ENCODE measurements at places on chromosomes 2 and 18.

DNA sequence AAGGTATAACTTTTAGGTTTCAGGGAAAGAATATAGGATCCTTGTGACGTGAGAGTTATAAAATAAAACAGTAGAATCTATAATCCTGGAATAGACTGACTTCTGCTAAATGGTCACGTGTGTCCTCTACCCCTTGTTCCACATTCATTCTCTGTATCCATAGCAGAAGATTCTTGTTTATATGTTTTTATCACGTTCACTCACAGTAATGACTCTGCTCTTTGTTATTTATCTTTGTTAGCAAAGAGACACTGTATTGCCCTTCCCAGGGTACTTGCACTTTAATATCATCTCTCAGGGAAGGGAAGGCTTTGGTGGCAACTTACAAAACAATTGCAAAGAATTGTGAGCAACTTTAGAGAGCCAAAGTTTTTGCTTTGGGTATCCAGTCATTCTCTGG lies 206.2 kb upstream of the LRRTM1 start:
- no peak for DNase-seq

- no peak for DNase-seq
These were observed 115.7 kb upstream of the FHL2 start for GRCh38 chr2:105514576-105514975.

DNA sequence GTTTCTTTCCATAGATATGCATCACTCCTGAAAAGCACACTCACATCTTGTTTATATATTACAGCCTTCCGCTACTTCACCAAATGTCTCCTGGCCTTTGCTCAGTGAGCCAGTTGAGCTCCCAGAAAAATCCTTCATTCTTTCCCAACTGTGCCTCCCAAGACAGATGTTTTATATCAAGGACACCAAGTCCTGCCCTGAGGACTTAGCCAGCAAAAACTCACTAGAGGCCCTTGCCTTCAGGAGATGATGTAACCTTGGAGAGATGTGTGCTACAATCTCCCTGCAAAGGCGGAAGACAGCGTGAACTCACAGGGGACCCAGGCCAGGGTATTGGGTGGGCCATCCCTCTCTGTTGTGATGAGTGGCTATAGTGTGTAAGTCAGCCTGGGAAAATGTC lies 86.1 kb upstream of the CTAGE1 start:
- DNase-seq, result no peak

- DNase-seq, result no peak
These were observed 6.1 kb upstream of the CCDC102B start for GRCh38 chr18:68791801-68792200.

- no peak for DNase-seq
These were observed 50.3 kb upstream of the PKDCC start for GRCh38 chr2:41997561-41997960.

GRCh38 chr18:21602299-21602587 lies 1.7 kb upstream of the ESCO1 start:
- no peak for DNase-seq

DNA sequence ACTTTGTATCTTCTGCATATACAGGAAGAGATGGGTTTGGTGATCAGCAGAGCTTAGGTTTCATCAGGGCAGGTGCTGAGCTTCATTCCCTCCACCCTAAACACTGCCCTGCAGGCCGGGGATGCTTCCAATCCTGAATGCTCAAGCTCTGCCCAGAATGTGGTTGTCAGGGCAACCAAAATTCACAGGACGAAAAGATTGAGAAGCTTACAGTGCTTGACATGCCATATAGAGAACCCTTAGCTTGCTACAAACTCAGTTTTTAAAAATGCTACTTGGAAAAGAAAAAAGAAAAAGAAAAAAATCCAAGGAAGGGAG lies 65.6 kb downstream of the SH3RF3 start:
- DNase-seq, result no peak

DNA sequence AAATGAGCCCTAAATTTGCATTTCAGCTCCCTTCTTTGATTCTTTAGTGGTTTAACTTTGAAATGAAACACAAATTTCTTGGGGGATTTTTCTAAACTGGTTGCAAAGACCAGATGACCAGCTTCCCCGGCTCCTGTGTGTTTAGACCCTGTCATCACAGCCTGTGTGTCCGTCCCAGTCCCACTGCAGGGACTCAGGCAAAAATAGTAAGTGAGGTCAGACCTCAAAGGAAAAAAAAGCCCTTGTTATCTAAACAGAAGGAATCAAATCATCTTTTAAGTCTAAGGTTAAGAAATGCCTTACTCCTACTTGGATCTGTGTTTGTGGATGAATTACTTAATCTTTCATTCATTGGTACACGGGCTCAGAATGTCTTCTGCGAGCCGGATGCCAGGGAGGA lies 423.7 kb downstream of the LPIN1 start:
- DNase-seq, result peak; percentile 11

DNA sequence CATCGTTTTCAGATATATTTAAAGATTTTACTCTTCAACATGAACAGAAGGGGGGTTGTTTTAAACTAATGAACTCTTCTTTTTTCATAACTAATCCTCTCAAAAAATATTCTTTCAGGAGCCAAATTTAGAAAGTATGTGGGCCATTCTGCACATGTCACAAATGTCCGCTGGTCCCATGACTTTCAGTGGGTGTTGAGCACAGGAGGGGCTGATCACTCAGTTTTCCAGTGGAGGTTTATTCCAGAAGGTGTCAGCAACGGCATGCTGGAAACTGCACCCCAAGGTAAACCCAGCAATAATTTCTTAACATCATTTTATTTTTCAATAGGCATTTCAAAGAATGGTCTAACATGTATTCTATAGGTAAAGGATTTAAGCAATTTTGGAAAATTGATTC lies 136.0 kb downstream of the EML6 start:
- no peak for DNase-seq

DNA sequence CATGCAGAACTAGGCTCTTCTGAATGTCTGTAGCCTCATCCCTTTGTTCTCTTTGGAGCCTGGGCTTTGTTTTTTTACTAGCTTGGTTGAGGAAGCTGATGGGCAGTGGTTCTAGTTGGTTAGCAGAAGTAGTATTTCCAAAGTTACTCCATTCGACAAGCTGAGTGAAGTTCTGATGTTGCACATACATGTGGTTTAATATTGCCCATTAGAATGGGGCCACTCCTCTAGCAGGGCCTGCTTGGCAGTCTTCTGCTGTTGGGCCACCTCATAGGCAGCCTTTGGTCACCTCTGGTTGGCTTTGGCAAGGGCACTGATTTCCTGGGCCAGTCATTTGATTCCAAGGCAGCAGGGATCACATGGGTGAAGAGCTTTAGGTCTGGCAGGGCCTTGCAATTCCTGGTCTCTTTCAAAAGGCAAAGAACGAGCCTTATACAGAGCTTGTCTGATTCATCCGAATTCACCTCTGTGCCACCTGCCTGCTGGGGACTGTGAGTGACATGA lies 2.5 kb downstream of the RPIA start:
- no peak for DNase-seq

- no peak for DNase-seq
These were observed 135.3 kb upstream of the SH3BP4 start for GRCh38 chr2:234816491-234816890.

DNA sequence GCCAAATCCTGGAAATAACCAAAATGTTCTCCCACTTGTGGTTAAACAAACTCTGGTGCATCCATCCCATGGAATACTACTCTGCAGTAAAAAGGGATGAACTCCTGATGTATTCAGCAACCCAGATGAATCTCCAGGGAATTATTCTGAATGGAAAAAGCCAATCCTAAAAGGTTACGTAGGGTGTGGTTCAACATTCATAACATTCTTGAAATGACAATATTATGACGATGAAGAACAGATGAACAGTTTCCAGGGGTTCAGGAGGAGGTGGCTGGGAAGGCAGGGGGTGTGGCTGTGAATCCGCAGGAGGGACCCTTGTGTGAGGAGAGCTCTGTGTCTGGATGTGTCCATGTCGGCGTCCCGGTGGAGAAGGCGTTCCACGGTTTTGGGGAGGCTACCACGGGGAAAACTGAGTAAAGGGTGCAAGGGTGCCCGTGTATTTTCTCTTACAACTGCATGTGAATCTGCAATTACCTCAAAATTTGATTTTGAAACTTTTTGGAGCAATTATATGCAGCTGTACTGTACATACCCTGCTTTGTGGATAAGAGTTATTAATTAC lies 47.3 kb downstream of the KCNG2 start:
- DNase-seq, result no peak

GRCh38 chr2:224722250-224722649 lies 6.1 kb upstream of the CCDC195 start:
- DNase-seq, result peak; percentile 9

DNA sequence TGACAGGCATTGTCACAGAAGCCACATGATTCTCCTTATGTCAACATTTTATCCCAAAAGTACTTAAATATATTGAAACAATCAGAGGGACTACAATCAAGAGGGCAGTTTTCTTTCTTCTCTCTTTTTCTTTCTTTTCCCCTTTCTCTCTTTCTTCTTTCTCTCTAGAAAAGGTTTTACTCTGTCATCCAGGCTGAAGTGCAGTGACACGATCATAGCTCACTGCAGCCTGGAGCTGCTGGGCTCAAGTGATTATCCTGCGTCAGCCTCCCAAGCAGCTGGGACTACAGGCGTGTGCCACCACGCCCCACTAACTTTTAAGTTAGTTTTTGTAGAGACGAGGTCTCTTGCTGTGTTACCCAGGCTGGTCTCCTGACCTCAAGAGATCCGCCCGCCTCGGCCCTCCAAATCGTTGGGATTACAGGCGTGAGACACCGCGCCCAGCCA lies 1.0 kb upstream of the PRKD3 start:
- DNase-seq, result no peak

- no peak for DNase-seq
These were observed 98.2 kb downstream of the EIPR1 start for GRCh38 chr2:3279236-3279960.

GRCh38 chr18:76715012-76715610 lies 107.2 kb upstream of the ZNF236 start:
- DNase-seq, result no peak

- DNase-seq, result no peak
These were observed 35.4 kb upstream of the STK17B start for GRCh38 chr2:196206804-196207203.

DNA sequence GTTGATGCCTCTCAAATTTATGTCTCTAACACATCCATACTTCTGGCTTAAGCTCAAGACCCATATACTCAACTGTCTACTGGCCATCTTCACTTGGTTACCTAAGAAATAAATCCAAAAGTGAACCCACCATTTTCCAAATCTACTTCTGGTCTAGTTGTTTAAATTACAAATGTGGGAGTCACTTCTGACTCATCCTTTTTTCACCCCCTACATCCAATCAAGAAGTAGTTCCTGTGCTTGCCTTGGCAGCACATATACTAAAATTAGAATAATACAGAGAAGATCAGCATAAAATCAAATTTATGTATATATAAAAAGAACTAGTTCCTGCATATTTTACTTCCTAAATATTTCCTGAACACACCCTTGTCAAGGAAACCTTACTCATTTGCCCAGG lies 53.6 kb downstream of the STRN start:
- no peak for DNase-seq

All from retina (tissue), 1 donor.